NCI-H1105 (cell line): ENCODE measurements at places on chromosomes 1 and 21.

GRCh38 chr1:95583661-95584210, 349.7 kb downstream of the RWDD3 start:
- DNase-seq, result no peak

GRCh38 chr1:41661428-41662060, 177.1 kb upstream of the EDN2 start:
- DNase-seq, result peak; percentile 17

DNA sequence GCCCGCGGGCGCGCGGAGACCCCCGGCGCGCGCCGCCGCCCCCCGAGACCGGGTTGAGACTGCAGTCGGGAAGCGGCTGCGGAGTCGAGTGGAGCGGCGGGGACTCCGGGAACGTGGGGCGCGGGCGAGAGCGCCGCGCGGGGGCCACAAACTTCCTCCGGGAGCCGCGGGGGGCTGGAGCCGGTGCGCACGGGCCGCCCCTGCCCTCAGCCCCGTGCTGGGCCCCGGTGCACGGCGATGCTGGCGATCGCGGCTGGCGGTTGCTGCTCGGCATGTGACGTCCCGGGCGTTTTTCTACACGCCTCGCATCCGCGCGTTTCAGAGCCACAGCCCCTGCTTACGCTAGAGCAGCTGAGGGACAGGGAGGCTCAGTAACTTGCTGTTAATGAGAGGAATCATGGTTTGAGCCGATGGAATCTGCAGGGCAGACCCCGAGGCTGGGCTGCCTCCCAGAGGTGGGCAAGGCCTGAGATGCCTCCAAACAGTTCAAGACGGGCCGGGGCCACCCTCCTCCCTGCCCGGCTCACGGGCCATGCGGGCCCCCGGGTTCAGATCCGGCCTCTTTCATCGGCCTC, 520 bp downstream of the TMEM201 start:
- no peak for DNase-seq

- peak; percentile 90 for DNase-seq
Observed at GRCh38 chr21:45643021-45643980, at the start of gene PCBP3. Gene PCBP3, plus strand, starts transcription at chr21:45643725. Its CDS starts 206,361 bp downstream, at chr21:45850086.

GRCh38 chr1:71645015-71645414, 564.2 kb upstream of the ZRANB2 start:
- DNase-seq, result no peak

DNA sequence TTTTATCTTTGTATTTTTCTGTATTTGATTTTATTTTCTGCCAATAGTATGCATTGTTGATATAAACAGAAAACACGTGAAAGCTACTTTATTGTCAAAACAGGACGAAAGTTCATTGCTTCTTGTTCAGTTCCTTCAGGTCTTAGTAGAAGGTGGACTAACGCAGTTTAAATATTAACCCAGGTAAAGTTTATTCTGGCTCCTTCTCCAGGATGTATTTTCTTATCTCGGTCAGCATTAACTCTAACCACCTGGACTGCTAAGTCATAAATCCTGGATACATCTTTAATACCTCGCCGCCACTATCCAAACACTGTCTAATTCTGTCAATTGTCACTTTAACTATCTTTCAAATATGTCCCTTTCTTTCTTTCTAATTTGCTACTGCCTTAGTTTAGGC, 5.7 kb upstream of the SOAT1 start:
- DNase-seq, result no peak

GRCh38 chr21:18387994-18388393, 15.6 kb downstream of the TMPRSS15 start:
- DNase-seq, result no peak

DNA sequence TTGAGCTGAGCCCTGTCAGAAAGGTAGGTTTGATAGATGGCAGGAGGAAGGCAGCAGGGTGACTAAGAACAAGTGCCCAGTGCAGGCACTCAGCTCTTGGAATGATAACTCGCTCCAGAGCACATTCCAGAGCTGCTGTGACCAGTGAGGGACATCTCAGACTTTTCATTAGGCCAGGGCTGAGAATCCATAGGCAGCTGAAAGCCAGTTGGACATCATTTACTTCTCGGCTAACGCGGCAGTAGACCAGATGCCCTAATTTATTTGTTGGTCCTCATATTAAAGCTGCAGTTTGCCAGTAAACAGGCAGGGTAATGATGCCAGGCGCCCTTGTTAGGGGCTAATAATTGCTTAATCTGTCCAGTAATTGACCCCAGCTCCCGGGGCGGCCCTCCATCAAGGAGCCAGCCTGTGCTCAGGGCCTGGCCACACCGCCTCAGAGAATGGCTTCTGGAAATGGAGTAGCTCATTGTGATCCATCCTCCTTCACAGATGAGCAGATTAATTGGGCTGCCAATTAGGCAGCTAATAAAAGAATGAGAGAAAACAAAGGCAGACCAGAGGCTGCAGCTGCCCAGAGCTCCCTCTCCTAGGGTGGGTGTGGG, 122.0 kb downstream of the BEND5 start:
- peak; percentile 72 for DNase-seq

- no peak for DNase-seq
Observed at GRCh38 chr1:205239078-205239477, 11.3 kb downstream of the TMCC2 start.

DNA sequence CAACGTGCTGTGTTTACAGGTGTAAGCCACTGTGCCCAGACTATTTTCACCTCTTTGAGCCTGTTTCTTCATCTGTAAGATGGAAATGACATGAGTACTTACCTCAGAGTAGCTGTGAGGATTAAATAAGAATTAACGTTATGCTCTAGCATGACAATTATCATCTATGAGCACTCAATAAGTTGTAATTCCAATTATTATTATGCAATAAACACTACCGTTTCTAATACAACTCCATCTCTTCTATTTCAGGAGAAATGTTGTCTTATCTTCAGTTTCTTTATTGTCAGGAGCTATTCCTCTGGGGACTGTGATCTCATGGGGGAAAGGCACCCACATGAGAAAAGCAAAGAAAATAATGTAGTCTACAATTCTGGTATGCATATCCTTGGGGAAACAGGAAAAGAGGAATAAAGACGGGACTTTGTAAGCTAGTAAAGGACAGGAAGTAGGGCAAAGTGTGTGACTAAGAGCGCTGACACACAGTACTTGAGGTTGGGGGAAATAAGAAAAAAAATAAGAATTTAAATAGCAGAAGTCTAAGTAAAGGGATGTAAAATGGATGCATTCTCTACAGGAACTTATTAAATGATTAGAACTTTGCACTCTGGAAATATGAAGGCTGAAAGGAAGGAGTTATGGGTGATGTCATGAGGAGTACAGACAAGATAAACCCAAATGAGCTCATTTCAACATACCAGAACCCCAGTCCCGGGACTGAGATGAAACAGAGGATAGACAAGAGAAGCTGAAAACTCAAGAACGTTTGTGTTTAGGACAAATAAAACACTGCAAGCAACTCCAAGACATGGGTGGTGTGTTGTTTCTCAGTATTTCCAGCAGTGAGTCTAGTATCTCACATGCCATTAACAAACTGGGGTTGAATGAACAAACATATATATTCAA, 9.8 kb downstream of the PHC2 start:
- no peak for DNase-seq

DNA sequence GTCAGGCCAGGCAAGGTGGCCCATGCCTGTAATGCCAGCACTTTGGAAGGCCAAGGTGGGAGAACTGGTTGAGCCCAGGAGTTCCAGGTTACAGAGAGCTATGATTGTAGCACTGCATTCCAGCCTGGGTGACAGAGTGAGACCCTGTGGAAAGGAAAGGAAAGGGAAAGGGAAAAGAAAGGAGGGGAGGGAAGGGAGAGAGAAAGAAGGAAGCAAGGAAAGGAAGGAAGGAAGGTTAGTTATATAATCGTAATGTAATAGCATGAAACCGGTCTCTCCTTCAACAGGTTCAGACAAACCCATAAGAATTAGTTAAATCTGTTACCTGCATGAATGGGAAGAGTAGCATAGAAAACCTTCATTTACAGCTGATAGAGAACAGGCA, 1.2 kb upstream of the PAQR7 start:
- no peak for DNase-seq

DNA sequence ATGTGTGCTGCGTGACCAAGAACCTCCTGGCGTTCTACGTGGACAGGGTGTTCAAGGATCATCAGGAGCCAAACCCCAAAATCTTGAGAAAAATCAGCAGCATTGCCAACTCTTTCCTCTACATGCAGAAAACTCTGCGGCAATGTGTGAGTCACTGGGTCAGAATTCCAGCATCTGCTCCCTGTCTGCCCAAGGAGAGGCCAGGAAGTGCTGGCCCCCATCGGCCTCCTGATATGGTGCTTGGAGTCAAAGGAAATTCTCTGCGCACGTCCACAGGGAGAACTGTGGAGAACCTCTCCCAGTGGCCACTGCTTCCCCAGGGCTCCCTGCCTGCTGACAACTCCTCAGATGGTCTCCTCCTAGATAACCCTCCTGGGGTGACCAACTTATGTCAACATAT, 25.6 kb upstream of the IL20 start:
- DNase-seq, result no peak

DNA sequence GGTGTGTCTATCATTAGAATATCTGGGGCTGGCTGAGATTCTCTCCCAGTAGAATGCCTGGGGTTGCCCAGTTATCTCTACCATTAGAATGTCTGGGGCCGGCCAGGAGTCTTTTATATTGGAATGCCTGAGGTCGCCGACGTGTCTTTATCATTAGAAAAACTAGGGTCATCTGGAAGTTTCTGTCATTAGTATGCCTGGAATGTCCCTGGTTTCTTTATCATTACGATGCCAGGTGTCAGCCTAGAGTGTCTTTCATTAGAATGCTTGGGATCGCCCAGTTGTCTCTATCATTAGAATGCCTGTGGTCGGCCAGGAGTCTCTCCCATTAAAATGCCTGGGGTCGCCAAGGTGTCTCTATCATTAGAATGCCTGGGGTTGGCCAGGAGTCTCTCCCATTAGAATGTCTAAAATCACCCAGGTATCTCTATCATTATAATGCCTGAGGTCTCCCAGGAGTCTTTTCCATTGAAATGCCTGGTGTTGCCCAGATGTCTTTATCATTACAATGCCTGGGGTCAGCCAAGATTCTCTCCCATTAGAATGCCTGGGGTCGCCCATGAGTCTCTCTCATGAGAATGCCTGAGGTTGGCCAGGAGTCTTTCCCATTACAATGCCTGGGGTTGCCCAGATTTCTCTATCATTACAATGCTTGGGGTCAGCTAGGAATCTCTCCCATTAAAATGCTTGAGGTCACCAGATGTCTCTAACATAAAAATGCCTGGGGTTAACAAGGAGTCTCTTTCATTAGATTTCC, 53.2 kb downstream of the RNF187 start:
- no peak for DNase-seq

GRCh38 chr1:157469752-157470675, 82.3 kb downstream of the FCRL5 start:
- DNase-seq, result no peak

- no peak for DNase-seq
Observed at GRCh38 chr1:201485184-201485774, 16.3 kb upstream of the PHLDA3 start.

- no peak for DNase-seq
Observed at GRCh38 chr1:71587961-71588360, 507.1 kb upstream of the ZRANB2 start.

DNA sequence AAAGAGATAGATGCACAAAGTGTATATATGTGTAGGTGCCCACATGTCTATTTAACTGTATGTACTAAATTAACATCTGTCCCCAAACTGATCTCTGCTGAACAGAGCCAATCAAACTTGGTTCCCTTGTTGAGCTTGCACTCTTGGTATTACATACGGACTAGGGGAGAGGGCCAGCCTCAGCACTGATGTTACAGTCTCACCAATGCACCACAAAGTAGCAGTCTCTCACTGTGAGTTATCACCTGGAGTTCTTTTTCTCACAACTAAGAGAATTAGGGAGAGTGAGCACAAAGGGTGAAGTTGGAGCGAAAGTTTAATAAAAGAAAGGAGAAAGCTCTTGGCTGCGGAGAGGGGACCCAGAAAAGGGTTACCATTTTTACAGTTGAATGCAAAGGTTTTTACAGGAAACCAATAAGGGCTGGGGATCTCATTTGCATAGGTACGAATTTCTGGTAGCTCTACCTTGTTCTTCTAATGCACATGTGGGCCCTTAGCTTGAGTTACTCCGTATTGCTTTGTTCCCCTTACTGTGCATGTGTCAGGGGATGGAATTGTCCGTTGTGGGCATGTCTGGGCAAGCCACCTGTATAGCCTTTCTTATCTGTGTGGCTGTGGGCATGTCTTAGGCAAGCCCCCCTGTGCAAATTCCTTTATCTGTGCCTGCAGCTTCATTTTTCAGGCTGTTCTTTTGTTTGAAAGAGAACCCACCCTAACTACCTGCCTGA, 13.3 kb upstream of the CHI3L2 start:
- DNase-seq, result peak; percentile 16

DNA sequence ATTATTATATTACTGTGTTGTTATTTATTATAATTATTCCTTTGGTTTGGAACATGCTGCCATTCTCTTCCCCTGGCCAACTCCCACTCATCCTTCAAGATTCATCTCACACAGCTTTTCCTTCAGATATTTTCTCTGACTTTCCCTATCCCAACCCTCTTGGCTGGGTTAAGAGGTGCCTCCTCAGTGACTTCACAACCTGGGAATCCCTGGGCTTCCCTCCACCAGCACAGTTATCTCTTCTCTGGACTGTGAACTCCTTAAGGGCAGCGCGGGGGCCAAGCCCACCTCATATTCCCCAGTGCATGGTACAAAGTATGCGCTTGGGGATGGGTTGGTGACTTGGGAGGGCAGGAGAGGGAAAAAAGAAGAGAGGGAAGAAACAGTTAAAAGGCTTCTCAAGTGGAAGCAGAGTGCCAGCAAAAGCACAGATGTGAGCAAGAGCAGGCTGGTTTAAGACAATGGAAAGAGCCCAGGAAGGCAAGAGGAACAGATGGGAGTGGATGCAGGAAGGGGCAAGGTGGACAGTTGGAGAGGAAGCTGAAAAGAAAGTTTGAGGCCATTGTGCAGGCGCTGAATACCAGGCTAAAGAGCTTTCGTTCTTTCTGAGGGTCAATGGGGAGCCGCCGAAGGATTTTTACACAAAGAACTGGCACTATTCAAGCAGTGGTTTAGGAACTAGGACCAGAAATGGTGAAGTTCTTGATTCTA, 132.3 kb downstream of the BEND5 start:
- DNase-seq, result no peak

- no peak for DNase-seq
Observed at GRCh38 chr1:6824665-6825368, 39.6 kb downstream of the CAMTA1 start.

DNA sequence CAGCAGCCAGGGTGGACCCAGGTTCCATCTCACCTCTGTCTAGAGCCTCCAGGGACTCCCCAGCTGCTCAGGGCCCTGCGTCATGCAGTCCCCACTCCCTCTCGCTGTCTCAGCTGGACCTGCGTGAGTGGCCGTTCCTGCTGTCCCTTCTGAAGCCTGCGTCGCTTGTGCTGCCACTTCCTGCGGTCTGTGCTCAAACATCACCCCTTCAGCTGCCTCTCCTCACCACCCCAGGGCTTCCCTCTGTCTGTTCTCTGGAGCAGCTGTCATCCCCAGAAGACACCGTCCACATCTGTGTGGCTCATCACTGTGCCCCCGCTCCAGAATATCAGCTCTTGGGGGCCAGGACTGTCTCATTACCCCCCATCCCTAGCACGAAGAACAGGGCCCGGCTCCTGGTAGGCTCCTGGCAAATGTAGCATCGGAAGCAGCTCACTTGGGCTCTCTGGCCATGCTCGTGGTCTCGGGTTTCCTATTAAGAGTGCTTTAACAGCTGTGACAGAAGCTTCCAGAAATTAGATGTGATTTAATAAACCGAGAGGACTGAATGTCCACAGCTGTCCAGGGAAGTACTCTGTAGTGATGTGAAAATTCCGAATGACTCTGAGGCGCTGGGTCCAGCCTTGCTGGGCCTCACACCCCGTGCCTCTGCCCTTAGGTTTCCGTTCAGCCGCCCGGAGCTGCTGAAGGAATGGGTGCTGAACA, 3.3 kb downstream of the THAP3 start:
- no peak for DNase-seq
